Gastroesophageal sphincter (tissue), 4 donors: ENCODE measurements at places on chromosomes 4 and X. TPM values are rescaled to one million over a fixed set of nuclear protein-coding genes. Genes with fewer than 3 reads are reported as not detected.
A peak's percentile ranks its signal among the peaks of the same experiment; 100 is the strongest.

- no peak for ATAC-seq
Measured at GRCh38 chr4:109721033-109721432, 8.8 kb downstream of the PLA2G12A start.

DNA sequence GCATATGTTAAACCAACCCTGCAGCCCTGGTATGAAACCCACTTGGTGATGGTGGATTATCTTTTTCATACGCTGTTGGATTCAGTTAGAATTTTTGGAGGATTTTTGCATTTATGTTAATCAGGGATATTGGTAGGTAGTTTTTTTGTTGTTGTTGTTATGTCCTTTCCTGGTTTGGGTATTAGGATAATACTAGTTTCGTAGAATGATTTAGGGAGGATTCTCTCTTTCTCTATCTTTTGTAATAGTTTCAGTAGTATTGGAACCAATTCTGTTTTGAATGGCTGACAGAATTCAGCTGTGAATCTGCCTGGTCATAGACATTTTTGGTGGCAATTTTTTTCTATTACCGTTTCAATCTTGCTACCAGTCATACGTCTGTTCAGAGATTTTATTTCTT lies 305.4 kb downstream of the IDS start:
- ATAC-seq, result no peak

- ATAC-seq, result no peak
Measured at GRCh38 chr4:101807351-101807750, 16.8 kb downstream of the BANK1 start.

DNA sequence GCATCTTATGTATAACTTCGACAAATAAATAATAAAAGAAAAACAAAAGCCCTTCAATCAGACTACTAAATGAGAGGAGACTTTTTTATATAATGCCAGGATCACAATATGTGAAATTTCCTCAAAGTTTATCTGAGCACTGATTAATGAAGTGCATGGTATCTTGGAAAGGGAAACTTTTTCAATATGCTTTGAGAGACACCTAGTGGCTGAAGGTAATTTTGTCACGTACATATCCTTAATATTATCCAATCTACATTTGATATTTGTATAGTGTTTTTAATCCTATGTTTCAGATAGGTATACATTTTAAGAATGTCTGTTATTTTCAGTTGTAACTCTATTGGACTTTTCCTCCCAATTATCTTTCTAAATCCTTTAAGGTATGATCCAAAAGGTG lies 146.8 kb downstream of the KLHL4 start:
- no peak for ATAC-seq

- no peak for ATAC-seq
Measured at GRCh38 chrX:129316461-129316860, 206.8 kb downstream of the SMARCA1 start.

GRCh38 chr4:4392501-4393183 lies 5.7 kb downstream of the NSG1 start:
- ATAC-seq, result no peak

- ATAC-seq, result no peak
Measured at GRCh38 chr4:101987623-101988243, 197.2 kb downstream of the BANK1 start.

GRCh38 chr4:117134386-117134785 lies 49.0 kb upstream of the TRAM1L1 start:
- ATAC-seq, result no peak

GRCh38 chr4:80446664-80447063 lies 111.1 kb downstream of the CFAP299 start:
- no peak for ATAC-seq

DNA sequence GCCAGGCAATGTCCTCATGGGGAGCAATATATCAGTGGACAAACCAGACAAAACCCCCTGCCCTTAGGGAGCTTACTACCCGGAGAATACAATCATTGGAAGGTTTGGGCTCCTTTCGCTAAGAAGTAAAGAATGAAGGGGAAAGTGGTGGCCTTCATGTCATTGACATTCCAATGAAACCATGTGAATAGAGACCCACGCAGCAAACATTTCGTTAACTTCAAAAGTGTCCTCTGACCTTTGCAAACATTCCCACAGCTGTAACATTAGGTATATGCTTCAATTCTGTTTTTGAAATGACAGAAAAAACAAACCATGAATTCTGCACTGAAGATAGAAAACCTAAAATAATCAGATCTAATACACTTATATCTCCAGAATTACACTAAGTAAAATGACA lies 7.0 kb downstream of the ATP8A1 start:
- no peak for ATAC-seq

DNA sequence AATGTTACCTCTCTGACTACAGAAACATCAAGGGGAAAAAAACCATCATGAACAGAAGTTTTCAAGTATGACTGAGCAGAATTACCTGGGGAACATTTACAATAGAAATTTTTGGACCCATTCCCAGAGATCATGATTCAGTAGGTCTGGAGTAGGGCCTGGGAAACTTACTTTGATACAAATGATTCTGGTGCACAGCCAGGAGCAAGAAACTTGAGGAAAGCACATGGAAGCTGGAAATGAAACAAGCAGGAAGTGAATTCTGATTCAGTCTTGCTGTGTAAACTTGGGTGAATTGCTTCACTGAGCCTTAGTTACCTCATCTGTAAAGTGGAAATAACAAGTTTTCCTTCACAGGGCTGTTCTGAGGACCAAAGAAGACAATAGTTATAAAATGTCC lies 192.5 kb upstream of the TAPT1 start:
- ATAC-seq, result no peak

- ATAC-seq, result no peak
Measured at GRCh38 chrX:107398115-107398514, 51.3 kb upstream of the FRMPD3 start.

DNA sequence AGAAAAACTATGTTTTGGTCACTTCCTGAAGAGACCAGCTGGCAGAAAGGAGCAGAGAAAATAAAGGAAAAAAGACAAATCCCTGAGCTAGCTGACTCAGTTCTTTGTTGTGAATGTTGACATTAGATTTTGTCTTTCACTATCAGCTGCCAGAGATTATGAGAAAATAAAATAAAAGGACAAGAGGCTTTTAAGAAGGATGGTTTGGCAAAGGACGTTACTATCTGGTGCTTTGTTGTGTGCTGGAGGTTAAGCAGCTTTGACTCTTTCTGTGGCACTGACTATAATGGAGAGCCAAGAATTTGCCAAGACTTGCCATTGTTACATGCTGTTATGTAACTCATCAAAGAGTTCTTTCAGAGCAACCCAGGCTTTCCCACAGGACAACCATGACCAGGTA lies 12.1 kb downstream of the ASB5 start:
- ATAC-seq, result no peak

GRCh38 chrX:8194216-8194615 lies 23.1 kb upstream of the VCX2 start:
- no peak for ATAC-seq

- ATAC-seq, result no peak
Measured at GRCh38 chrX:47420265-47420664, 49.9 kb downstream of the ZNF157 start.

DNA sequence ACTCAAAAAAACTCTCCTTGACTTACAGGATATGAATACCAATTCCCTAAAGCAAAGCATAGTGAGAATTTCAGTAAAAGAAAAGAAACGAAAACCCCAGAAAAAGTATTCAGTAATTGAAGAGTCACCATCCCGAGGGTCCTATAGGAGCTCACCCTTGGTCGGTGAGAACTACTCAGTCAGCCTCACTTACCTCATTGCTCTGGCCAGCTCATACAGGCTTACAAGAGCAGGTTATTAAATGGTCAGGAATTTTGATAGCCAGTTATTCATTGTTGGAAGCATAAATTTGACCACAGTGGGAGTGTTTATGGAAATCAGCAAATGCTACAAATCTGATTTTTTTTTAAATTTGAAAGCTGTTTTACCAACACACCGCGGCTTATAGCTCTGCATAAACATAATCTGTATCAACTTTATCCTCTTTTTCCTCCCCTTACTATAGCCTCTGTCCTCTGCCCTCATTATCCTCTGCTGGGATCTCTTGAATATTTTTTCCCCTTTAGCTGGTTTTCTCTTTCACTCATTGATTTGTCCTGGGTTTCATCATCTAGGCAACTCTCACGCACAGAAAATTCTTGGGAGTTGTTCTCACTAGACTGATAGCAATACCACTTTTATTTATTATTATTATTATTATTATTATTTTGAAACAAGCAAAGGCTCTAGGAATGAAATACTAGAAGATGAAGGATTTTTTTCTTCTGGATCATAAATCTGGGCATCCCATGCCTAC lies 11.0 kb upstream of the CXCL2 start:
- ATAC-seq, result no peak

- no peak for ATAC-seq
Measured at GRCh38 chr4:116387937-116388474, 697.4 kb downstream of the TRAM1L1 start.

- ATAC-seq, result no peak
Measured at GRCh38 chrX:120612086-120612485, 8.2 kb downstream of the MCTS1 start.

GRCh38 chr4:40340030-40340429 lies 4.9 kb downstream of the CHRNA9 start:
- no peak for ATAC-seq

DNA sequence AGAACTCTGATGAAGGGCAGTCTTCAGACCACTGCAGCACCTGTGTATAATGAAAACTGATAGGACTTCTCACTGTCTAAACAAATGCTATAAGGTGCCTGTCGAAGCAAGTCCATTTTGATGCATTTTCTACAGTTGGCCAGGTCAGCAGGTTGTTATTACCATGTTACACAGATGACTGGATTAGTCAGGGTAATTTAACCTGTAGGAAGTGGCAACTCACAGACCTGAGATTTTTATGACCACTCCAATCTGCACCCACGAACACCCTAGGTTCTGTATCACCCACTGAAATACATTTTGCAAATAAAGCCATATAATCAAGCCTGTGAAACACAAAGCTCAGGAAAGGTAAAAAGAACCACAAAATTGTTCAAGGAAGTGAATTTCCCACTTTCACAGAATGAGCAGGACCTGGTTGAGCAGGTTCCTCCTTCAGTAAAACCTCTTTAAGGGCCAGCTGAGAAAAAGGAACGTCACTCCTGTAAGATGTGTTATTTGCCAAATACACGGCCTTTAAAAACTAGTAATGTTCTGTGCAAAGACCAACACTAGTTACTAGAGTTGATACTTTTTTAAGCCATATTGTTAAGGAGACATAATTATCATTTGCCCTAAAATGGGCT lies 12.7 kb downstream of the MAML3 start:
- ATAC-seq, result no peak

- ATAC-seq, result no peak
Measured at GRCh38 chr4:39893693-39894072, 84.0 kb downstream of the PDS5A start.

DNA sequence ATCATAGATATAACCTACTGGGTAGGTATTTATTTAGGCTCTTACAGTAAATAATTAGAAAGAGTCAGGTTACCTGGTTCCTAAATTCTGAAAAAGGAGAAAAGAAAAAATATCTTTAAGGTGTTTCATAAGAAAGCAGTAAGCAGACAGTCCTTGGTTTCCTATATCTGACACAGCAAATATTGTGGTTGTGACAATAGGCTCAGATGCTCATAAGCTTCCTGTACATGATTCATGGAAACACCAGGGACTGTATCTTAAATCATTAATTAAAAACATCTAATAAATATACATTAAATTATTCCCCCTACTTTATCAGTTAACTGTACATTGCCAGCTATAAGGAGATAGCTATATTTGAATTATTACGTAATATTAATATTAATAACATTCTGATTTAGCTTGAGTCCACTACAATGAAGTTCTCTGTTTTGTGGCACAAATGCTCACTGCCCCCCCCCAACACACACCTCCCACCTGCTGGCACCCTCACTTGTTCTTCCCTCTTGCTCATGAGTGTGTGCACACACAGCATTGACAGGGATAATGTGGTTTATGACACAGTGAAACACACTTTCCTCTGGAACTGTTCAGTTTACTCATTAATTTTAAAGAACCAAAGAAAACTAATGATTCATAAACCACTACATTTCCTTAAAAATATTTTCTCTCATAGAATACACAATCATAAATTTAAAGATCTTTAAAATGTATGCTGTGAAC lies 187.4 kb downstream of the NR3C2 start:
- no peak for ATAC-seq

- ATAC-seq, result no peak
Measured at GRCh38 chr4:174550541-174550940, 28.3 kb upstream of the HPGD start.

DNA sequence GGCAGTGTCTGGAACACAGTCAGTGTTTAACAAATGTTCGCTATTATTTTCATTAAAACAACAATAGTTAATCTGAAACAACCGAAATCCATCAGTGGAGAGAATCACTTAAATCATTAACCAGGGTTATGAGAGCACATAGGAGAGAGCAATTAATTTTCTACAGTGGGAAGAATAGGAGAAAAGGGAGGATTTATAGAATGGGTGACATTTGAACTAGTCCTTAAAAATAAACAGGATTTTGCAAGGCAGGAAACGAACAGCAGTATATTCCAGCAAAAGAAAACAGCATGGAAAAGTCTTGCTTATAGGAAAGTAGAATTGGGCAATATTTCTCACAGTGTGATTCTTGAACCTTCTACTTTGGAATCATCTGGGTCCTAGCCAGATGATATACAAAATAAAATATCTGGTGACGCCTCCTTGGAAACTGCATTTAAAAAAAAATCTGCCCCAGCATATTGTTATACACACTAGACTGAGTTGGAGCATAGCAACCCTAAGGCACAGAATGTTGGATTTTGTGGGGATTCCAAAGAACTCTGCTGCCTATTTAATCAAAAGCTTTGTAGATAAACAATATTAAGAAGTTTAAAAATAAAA lies 56.1 kb downstream of the INTS12 start:
- no peak for ATAC-seq

- peak; percentile 28 for ATAC-seq
Measured at GRCh38 chr4:178090640-178091411, 648.6 kb upstream of the AGA start.

- no peak for ATAC-seq
Measured at GRCh38 chr4:95963456-95963855, 123.6 kb downstream of the PDHA2 start.

- ATAC-seq, result no peak
Measured at GRCh38 chr4:187176261-187176910, 452.7 kb upstream of the FAT1 start.

GRCh38 chr4:99024481-99025275 lies 29.2 kb downstream of the METAP1 start:
- ATAC-seq, result no peak

DNA sequence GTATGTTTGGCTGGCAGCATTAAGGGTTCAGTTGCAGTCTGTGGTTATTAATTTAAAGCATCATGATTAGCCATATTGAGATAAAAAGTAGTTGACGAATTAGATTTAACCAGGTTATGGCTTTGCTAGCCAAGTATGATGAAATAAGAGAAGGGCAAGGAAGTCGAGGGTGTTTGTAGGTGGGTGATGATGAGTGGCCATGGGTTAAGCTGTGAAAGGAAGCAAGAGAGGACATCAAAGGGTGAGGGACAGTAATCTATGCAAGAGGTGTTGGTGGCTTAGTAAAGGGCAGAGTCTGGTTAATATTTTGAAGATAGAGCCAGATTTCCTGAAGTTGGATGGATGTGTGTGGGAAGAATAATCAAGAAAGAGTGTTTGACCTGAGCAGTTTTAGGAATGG lies 44.5 kb downstream of the STIM2 start:
- no peak for ATAC-seq

The NALF2 gene
- total RNA-seq, result not detected

The RS1 gene
- total RNA-seq, result not detected

The ADGRG4 gene
- total RNA-seq, result 3.2 TPM

The ASMT gene
- total RNA-seq, result not detected

The AMTN gene
- 1.2 TPM for total RNA-seq

The MSANTD1 gene
- total RNA-seq, result not detected

The EMCN gene
- total RNA-seq, result 22.5 TPM

The MAGEA10 gene
- total RNA-seq, result not detected

The BRS3 gene
- total RNA-seq, result not detected

The MUC7 gene
- not detected for total RNA-seq

The TDO2 gene
- not detected for total RNA-seq

The NIPAL1 gene
- total RNA-seq, result 0.16 TPM

The RAB41 gene
- not detected for total RNA-seq

The CYP4V2 gene
- 26.3 TPM for total RNA-seq
